ENCODE measurements at places on chromosomes 1 and 21. TPM values are rescaled to one million over a fixed set of nuclear protein-coding genes. Genes with fewer than 3 reads are reported as not detected.
A peak's percentile ranks its signal among the peaks of the same experiment; 100 is the strongest.

CHIA gene
- not detected for total RNA-seq

DNA sequence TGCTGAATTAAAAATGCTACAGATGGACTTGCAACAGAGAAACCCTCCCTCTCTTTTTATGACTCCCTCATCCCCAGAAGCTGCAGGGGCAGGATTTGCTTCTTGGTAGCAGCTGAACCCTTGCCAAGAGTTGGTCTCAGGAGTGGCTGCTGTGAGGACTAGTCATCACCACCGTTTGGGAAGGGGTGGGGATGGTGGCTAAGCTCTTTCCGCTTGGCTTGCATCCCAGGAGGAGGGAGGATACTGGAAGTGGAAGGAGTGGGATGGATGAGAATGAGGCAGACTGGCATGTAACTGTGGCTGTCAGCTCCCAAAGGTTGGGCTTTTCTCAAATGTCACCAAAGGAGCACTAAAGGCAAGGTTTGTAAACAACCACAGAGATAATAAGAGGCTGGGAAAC, 50.8 kb upstream of the COL24A1 start:
- no peak for DNase-seq

GRCh38 chr1:204714861-204715511, 29.4 kb upstream of the LRRN2 start:
- no peak for DNase-seq

DNA sequence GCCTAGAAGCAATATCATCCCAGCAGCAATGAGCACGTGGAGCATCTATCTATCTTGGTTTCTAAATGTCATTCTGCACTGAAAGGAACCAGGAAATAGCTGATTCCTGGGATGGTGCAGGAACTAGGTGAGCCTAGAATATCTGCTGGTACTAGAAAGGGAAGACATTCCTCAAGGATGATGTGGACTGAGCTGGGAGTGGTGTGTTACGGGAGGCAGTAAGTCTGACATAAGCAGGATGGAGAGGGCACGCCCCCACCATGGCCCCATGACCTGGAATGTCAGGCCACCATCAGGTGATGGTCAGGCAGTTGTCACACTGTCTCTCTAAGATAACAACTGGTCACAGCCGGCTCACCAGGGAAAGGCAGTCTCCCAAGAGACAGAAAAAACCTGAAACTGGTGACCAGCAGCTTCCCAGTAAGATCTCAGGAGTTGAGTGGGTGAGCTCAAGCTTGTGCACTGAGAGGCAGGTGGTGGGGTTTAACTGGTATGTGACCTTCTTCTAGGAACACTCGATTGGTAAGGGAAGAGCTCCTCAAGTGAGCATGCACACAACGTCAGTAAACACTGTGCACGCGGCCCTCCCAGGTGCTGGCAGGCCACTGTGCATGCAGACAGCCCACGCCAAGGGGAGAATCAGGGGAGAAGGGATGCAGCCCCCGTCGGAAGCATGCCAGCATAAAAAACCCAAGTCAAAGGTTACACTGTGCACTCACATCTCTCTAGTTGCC, 148.7 kb downstream of the ADSS2 start:
- DNase-seq, result peak; percentile 40

- peak; percentile 89 for DNase-seq
Measured at GRCh38 chr1:159881622-159882526, 18.1 kb downstream of the CFAP45 start.

GRCh38 chr1:37123276-37124115, 89.2 kb upstream of the GRIK3 start:
- DNase-seq, result no peak

- no peak for DNase-seq
Measured at GRCh38 chr21:34004013-34004938, 69.1 kb upstream of the MRPS6 start.

DNA sequence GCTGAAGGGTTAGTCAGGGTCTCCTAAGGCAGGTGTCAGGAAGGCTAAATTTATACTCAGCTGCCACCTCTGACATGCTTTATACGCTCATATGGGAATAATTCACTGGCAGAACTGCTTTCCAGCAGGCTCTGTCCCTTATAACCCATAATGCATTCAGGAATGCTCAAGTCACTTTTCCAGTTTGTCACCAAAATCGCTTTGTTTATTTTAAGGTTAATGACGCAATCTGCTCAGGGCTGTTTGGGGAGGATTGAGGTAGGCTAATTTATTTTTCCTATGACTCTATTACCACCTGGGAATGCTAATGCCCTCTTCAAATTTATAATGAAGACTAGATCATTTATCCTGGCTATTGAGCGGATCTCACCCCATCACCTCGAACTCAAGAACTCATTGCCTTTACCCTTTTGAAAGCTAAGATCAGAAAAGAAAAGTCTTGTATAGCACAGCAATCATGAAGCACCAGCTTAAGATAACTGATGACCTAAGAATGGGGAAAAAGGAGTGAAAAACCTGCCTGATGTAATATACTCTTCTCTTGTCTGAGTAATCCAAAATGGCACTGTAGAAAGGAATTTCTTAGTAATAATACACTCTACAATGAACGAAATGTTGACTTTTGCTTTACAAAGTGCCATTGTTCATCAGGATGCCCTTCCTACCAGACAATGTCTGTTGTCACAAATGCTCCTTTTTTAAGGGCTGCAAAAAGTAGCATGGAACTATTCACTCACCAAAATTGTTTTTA, 97.9 kb upstream of the EXO1 start:
- no peak for DNase-seq

DNA sequence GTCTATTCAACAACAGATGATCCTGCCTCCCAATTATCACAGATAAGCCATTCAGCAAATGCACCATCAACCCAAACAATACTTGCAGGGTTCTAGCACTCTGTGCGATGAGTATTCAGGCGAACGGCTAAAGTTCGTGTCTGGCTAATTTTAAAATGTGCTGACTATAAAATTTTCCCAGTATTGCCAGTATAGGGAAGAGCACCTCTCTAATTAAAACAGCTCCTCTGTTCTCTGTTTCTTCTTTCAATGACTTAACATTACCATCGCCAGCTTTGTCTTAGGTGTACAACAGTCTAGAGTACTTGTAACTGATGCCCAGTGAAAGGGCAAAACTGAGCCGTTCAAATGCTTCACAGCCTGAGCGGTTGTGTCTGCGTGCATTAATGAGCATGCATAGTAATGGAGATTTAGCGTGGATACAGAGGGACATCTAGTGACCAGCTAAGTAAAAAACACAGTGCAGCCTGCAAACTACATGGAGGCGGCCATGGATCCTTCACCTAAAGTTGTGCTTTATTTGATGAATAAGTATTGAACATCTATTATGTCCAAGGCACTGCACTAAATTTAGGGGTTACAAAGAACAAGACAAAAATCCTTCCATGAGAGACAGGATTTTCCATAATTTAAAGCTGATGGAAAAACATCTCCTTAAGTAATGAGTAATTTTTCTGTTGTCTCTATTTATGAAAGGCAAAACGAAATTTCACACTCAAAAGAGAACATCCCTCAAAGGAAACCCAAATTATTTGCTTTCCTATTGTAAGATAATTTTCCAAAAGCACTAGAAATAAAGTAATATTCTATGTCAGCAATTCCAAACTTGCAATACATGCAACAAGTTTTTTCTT, 120.0 kb downstream of the SETD4 start:
- DNase-seq, result no peak

GRCh38 chr1:168626326-168626725, 49.9 kb downstream of the XCL1 start:
- DNase-seq, result no peak

DNA sequence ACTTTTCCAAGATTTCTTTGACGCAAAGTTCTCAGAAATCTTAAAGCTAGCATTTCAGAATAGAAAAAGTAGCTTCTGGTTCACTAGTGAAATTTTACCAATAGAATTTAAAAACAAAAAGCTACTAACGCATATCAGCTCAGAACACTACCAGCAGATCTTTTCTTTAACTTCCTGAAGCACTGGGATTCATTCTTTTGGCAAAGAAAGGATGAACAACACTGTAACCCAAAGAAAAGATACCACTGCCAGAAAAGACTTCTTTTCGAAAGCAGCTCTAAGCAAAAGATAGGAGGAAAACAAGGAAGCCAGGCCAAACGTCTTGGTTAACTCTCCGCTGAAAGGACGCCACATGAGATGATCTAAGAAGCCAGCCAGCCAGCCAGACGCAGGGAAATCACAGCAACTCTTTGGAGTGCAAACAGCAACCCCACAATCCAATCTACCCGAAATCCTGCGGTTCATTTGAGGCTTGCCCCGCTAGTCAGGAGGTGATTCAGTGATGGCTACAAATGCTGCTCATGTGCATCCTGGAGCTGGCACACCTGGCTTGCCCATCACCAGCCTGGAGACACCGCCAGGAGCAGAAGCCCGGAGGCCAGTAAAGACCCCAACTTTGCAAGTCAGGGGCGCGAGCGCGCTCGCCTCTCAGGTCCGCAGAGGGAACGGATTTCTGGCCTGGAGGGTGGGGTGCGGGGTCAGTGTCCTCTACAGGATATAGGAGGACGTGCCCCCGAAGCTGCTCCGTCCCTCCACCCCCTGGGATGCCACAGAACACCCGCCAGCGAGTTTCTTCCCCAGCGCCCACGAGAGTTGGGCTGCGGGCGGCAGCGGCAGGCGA, 812 bp downstream of the NBPF1 start:
- DNase-seq, result peak; percentile 95

NIBAN1 gene
- 234 TPM for total RNA-seq

DNA sequence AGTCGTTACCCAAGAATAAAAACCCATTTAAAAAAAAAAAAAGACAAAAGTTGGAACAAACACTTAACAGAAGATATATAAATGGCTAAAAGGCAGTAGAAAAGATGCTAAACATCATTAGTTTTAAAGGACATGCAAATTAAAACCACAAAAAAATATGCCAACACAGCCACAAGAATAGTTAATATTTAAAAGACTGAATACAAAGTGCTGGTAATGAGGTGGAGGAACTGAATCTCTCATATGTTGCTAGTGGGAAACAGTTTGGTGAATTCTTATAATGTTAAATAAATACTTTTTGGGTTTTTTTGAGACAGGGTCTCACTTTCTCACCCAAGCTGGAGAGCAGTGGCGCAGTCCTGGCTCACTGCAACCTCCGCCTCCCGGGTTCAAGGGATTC, 10.0 kb downstream of the LRRC40 start:
- no peak for DNase-seq

DNA sequence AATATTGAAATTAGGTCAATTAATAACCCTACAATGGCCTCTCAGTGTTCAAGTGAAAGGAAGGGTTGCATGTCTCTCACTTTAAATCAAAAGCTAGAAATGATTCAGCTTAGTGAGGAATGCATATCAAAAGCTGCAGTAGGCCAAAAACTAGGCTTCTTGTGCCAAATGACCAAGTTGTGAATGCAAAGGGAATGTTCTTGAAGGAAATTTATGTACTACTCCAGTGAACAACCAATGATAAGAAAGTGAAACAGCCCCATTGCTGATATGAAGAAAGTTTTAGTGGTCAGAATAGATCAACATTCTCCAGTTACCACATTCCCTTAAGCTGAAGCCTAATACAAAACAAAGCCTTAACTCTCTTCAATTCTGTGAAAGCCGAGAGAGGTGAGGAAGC, 10.0 kb downstream of the MAEL start:
- no peak for DNase-seq

DNA sequence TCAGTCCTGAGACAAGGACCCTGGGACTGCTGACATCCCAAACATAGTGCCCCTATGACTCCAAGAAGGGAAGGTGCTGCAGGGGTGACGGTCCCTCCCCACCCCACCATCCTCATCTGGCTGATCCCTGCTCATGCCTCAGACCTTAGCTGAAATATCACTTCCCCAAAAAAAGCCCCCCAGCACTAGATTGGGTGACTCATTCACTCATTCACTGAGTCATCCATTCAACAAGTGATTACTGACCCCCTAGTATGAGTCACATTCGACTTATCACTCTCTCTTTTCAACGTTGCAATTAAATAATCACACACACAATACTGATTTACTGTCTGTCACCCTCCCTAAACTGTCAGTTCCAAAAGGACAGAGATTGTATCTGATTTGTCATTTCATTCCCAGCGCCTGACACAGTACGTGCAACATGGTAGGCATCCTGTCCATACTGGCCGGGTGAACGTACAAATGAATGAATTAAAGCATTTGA, 48.6 kb downstream of the HIVEP3 start:
- DNase-seq, result no peak

DNA sequence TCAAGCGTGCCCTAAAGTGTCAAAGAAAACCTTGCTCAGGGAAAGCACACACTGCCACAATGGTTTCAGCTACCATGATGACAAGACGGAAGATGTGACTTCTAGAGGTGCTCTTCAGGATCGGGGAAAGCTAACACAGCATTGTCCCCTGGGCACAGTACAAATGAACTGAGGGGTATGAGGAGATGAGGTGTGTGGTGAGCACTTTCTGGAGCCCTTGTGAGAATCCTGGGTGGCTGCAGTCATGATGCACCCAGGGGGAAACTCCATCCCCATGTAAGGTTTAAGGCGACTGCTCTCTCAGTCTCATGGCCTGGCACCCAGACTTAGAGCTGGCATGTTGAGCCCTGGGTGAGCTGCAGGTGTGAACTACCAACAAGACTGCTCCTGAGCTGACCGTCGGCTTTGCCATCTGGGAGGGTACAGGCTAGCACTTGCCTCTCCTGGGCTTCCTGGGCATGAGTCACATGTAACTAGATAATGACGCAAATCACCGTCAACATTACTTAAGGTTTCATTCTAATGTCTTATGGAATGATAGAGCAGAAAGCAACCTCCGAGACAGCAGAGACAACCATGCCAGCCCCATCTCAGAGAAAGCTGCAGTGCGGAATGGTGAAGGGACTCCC, 144.6 kb downstream of the CLIC6 start:
- peak; percentile 64 for DNase-seq

- DNase-seq, result peak; percentile 18
Measured at GRCh38 chr1:45573231-45573804, 10.5 kb upstream of the NASP start.

DNA sequence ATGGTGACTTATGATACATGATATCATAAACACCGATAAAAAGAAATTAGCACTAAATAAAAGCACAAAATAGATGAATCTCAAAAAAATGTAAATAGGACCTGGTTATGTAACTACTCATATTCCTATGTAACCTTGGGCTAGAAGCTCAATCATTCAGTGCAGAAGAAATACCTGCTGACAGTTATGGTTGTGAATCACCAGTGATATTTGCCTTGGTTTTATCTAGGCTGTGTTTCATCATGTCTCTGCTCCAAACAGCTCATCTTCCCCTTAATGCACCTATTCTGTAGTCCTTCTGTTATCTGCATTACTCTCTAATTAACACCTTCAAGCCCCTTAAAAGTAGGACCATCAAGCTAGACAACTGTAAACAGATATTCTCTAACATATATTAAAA, 16.3 kb upstream of the PIGC start:
- no peak for DNase-seq

DNA sequence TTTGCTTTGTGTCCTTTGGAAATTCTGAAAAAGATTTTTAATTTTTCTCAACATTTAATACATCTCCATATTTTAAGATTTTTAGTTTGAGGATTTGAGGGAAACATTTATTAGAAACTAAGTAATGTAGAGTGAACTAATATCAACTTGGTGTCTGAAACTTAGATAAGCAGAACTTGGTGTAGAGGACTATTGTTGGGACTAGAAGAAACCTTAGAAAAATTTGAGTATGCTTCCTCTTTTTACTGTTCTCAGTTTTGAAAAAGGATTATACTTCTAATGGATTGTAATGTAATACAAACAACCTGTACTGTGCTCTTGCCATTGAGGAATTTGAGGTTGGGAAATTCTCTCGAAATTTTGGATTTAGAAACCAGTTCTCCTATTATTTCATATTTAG, 2.4 kb downstream of the FNBP1L start:
- DNase-seq, result no peak

Measured in posterior vena cava (tissue), 2 donors.